ENCODE measurements at places on chromosomes 7 and 10.

DNA sequence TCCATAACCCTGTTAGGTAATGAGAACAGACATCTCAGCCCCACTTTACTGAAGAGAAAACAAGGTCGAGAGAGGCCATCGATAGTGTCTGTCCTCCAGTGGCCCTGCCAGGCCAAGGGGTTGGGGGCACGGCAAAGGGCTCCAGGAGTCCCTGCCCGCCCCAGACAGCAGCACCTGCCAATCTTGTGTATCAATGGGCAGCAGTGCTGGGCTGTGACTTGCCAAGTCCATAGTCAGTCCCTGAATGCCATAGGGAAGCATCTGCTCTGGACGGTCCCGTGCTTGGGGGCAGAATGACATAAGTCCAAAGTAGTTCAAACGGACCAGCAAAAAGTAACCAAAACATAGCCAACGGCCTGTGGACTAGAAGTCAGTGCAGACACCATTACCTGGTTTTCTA is 33.2 kb downstream of the DLG5 start:
- no peak for DNase-seq

- no peak for DNase-seq
These were observed 76.5 kb downstream of the XPNPEP1 start for GRCh38 chr10:109846832-109847231.

DNA sequence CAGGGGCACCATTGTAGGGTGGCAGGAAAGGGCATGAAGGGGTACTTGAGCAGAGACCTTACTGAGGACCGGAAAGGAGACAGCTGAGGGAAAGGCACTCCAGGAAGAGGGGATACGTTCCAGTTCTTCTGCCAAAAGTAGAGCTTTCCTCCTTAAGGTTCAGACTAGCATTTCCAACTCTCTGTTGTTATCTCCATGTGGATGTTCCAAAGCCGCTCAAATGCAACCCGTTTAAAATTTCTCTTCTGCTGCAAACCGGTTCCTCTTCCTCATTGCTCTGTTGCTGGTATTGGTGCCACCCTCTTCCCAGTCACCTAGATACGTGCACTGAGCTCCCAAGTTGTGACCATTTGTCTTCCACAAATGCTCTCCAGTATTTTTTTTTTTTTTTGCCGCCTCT is 47.5 kb downstream of the TMEM209 start:
- no peak for DNase-seq

- DNase-seq = no peak
These were observed 28.9 kb downstream of the GNA12 start for GRCh38 chr7:2814946-2815874.

DNA sequence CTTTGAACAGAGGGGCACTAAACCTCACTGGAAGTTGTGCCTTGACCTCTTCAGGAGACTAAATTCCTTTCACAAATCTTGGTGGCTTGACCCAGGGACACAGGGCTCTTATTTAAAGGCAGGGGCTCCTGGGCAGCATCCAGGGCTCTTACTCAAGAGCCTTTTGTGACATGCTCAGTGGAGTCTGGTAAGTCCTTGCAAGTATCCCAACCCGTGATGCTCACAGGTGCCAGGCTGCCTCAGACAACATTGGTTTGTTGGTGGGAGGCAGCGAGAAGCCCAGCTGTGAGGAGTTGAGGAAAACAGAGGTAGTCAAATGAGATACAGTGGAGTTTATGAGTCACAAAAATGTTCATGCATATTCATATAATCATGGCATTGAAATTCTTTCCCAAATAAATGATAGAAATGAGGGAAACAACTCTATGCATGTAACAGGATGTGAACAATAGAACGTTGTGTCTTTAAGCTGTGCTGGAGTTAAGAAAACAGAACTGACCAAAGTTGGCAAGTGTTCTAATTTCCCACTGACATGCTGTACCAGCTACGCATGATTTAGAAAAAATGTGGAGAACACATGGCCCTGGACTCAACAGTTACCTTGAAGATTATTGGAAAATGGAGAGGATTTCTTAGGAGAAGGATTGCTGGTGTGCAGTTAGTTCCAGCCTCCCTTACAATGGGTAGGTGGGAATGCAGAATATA is 654.5 kb upstream of the COBL start:
- no peak for DNase-seq

DNA sequence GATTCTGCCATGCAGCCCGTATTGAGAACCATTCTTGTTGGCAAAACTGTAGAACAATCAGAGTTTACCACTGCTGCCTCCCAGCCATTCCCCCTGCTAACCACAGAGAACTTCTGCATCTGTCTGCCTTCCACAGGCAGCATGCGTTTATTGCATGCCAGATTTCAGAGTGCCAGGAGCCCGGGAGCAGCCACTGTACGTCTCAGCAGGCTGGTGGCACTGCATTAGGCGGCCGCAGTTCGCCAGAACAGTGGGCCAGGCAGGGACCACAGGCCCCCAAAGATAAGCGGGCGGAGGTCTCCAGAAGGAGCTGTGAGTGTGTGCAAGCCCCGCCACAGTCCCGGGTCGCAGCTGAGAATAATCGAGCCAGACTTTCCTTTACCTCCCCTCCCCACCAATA is 31.8 kb downstream of the ZNF467 start:
- DNase-seq = no peak

DNA sequence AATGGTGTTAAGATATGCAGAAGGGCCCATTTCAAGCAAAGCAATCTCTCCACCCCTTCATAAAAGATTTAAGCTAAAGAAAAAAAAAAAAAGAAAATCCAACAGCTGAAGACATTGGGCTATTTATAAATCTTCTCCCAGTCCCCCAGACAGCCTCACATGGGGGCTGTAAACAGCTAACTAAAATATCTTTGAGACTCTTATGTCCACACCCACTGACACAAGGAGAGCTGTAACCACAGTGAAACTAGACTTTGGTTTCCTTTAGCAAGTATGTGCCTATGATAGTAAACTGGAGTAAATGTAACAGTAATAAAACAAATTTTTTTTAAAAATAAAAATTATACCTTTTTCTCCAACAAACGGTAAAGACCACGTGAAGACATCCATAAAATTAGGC is 28.6 kb downstream of the PPP3CB start:
- no peak for DNase-seq

GRCh38 chr7:93601363-93601762 is 26.8 kb upstream of the CALCR start:
- no peak for DNase-seq

DNA sequence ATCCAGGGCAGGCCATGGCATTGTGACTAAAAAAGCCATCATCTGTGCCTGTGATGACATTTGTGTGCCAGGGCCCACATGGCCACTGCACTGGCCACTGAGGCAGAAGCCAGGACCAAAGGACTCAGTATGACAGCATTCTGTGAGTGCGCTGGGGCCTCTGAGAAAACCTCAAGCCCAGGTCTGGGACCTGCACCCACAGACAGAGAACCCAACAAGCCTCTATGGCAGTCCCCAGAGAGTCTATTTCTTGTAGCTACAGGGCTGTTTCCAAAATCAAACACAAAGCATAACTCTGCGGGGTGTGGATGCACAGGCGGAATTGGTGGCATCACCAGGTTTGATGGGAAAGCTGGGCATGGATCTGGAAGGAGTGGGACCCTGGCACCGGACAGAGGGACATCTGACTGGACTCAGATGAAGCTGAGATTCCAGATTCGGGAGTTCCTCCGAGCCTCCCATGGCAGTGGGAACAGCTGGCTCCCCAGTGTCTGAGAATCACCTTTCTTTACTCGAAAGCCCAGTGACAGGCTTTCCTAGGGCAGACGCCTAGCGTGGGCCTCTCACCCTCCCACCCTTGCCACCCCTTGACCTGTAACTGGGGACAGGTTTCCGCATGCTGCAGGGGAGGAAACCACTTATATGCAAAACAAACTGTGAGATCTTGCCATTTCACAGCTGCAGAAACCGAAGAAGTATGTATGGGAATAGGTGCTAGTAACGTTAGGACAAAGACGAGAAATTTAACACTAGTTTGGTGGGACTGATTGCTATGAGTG is 70.6 kb upstream of the RHEB start:
- no peak for DNase-seq

- DNase-seq = no peak
These were observed 77.3 kb upstream of the TCF7L2 start for GRCh38 chr10:112872728-112873127.

- DNase-seq = no peak
These were observed at the start of gene NXPH1 for GRCh38 chr7:8433477-8434289. TSS of gene NXPH1 (plus strand) at chr7:8433609.

GRCh38 chr7:129470411-129470810 is 31.9 kb upstream of the SMKR1 start:
- no peak for DNase-seq

GRCh38 chr10:24097751-24098207 is 111.2 kb upstream of the KIAA1217 start:
- DNase-seq = no peak

- DNase-seq = no peak
These were observed 288.0 kb upstream of the PITRM1 start for GRCh38 chr10:3460420-3461128.

DNA sequence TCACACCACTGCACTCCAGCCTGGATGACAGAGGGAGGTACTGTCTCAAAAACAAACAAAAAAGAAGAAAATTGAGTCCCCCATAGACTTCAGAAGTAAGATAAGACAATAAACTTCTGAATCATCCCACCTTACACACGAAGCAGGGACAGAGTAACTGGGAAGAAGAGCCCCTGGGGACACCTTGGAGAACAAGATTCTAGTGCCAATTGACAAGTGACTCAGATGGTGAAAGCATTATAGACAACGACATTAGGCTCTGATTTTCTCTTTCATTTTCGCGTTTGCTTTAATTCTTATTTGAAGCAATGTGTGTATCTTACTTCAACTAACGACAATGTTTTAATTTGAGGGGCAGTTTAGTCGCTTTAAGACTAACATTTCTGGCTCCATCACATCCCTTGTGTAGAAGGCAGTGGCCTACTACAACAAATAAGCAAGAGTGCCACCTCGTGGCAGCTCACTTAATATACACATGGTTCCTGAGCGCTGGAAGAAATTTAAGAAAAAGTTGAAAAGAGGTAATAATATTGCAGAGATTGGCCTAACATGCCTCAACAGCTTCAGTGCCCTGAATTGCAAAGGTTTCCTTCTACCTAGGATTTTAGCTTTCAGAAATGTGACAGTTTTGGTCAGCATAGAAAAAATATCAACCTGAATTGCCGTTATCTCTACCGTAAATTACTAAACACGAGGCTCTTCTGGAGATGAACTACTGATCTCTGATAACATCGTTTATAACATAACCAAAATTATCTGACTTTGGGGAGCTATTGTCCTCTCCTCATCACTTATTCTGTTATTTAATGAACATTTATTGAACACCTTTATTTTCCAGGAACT is 36.7 kb downstream of the ASNS start:
- no peak for DNase-seq

GRCh38 chr10:4686644-4686996 is 139.4 kb upstream of the AKR1E2 start:
- DNase-seq = no peak

Data from SIG-M5 (cell line).